ENCODE measurements at places on chromosomes 16 and 17.
A peak's percentile ranks its signal among the peaks of the same experiment; 100 is the strongest.

GRCh38 chr16:11032922-11033291 lies 88.5 kb downstream of the CLEC16A start:
- no peak for DNase-seq

DNA sequence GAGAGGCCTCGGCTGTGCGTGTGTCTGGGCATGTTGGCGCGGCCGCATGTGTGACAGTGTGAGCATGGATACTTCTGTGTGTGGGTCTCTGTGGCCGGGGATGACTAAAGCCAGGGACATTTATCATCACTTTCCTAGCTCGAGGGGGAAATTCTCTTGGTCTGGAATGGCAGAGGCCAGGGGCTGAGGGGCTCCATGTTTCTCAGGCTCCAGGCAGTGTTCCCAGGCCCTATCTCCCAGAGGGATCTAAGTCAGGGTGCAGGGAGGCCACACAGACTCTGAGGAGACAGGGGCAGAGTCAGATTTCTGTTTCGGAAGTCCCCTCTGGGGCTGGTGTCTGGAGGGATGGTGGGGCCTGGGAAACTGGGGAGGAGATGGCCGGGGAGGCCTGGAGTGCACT lies 23.7 kb upstream of the SPNS2 start:
- no peak for DNase-seq

DNA sequence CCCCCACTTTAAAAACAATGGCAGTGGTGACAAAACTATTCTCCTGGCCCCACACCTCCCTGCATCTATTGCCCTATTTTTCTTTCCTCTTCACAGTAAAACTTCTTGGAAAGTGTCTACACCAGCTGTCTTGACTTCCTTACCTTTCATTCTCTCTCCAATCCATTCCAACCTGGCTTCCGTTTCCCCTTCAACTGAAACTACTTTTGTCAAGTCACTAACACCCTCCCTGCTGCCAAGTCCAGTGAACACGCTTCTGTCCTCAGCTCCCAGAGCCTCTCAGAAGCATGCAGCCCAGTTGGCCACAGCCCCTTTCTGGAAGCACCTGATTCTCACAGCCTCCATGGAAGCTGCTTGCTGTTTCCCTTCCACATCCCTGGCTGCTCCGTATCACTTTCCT lies 4.0 kb upstream of the SCN4A start:
- no peak for DNase-seq

DNA sequence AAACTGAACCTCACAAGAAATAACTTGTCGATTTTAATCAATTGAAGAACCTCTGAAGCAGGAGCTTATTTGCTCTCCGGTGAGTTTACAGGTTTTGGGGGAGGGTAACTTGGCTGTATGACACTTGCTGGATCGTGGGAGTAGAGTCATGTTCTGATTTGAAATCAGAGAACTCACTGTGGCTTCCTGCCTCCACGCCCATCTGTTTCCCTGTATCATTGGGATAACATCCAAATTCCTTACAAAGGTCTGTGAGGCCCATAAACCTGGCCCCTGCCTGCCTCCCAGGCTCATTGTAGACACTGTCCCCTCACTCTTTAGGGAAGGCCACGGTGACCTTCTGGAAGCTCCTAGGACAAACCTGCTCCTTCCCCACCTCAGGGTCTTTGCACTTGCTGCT lies 48.3 kb downstream of the C17orf67 start:
- DNase-seq = no peak

GRCh38 chr17:82101767-82102679 lies 4.0 kb upstream of the FASN start:
- no peak for DNase-seq

- DNase-seq = no peak
Observed at GRCh38 chr16:21100447-21100846, 50.2 kb downstream of the DNAH3 start.

GRCh38 chr17:81092518-81093095 lies 57.7 kb downstream of the BAIAP2 start:
- DNase-seq = no peak

DNA sequence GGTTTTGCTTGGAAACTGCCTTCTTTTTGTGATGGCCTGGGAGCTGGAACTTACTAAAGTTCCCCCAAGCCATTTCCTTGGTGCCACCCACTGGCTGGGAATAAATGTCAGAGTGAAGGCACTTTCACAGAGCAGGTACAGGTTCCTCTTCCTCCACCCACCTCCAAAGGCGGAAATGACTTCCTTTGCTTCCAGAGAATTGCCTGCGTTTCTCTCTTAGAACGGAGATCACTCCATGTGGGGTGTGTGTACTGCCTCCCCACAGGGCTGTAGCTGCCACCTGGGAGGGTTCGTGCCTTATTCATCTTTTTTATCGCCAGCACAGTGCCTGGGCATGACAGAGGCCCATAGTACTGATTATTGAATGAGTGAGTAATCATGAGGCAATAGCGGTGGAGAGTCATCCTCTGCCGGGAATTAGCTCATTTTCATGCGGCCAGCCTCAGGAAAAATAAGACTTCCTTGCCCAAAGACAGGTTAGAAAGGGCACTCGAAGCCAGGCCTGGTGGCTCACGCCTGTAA lies 32.2 kb upstream of the HAS3 start:
- no peak for DNase-seq

- no peak for DNase-seq
Observed at GRCh38 chr17:67546578-67547527, 169.8 kb downstream of the PITPNC1 start.

DNA sequence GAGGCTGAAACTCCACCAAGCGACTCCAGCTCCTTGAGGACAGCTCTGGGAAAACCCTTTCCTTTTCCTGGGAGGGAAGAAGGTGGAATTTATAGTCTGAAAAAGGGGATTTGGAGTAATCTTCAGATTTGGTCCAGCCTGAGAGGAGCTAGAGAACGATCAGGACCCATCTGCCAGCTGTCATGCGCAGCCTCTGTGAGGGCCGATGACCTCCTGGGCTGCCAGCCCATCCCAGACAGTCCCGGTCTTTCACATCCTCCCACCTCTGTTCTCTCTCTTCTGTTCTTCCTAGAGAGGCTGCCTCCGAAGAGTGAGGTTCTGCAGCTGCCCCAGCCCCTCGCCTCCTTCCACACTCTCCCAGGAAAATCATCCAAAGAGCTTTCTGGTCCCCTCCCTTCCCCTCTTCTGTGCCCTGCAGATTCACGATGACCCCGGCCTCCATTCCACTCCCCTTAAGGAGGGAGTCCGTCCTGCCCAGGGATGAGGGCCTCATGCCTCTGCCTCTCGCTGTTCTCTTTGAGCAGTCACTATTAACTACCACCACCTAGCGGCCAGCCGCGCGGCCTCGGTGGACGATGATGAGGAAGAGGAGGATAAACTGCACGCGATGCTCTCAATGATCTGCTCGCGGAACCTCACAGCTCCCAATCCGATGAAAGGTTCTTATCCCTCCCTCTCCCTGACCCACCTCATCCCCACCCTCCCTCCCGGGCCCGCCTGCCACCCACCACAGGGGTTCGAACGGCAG lies 29.6 kb downstream of the SGSM2 start:
- DNase-seq = no peak

GRCh38 chr16:67100569-67101310 lies 9.0 kb upstream of the PHAF1 start:
- DNase-seq = no peak

- DNase-seq = no peak
Observed at GRCh38 chr16:88624977-88625576, 13.3 kb upstream of the IL17C start.

DNA sequence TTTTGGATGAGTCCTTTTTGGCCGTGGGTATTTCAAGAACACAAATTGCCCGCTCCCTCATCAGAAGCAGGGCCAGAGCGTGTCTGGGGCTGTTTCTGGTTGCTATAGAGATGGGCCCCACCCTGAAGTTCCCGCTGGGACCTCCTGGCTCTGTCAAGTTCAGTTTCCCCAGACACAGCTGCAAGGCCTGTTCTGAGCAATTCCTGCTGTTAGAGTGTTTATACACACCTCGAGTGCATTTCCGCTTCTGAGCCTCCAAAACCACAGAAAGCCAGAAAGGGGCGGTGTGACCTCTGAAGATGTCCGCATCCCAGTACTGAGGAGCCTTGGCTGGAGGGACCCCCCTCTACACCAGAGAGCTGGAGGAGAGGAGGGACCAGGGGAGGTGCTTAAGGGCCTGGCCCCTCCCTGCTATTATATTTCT lies 9.3 kb upstream of the WBP2 start:
- peak; percentile 76 for DNase-seq

GRCh38 chr17:49290690-49291359 lies 60.2 kb upstream of the PHOSPHO1 start:
- no peak for DNase-seq

DNA sequence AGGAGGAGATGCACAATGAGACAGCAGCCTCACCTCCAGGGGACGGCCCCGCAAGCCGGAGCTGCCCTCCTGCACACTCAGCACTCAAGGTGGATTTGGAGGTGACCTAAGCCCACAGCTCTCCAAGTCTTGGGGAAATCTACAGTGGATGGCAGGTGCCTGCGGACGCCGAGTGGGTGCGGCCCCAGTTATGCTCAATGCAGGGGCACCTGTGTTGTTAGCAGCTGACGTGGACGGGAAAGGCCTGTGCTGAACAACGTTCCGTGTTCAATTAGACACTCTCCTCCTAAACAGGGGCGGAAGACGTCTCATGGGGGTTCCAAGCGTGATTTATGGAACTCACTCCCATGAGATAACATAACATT lies 22.0 kb upstream of the METRNL start:
- no peak for DNase-seq

DNA sequence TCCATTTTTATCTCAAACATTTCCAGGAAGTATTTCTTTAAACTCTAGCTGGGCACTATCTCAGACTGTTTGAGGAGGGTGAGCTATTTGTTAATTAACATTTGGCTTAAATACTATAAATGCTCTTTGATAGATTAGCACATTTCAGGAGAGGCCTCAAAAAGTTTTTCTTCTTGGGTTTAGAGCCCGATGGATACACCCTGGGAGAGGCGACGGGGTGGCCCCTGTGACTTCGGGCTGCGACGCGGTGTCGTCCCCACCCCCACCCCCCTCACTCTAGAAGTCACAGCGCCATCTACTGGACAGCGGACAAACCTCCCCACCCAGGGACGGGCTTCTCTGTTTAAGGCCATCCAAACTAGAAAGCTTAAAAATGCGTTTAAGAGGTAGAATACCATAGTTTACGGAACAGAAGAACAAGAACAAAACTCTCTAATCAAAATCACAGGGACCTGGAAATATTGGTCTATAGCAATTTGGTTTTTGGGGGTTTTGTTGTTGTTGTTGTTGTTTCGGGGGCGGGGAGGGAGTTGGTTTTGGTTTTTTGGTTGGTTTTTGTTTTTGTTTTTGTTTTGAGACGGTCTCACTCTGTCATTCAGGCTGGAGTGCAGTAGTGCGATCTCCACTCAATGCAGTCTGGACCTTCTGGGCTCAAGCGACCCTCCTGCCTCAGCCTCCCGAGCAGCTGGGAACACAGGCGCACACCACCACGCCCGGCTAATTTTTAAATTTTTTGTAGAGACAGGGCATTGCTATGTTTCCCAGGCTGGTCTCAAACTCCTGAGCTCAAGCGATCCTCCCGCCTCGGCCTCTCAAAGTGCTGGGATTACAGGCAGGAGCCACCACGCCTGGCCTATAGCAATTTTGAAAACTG lies 254.4 kb downstream of the C16orf95 start:
- peak; percentile 19 for DNase-seq

- no peak for DNase-seq
Observed at GRCh38 chr16:9679213-9679767, 502.9 kb downstream of the GRIN2A start.

GRCh38 chr17:65515959-65516948 lies 45.2 kb downstream of the AXIN2 start:
- DNase-seq = no peak

- DNase-seq = no peak
Observed at GRCh38 chr17:79057737-79058385, 16.8 kb upstream of the ENGASE start.

GRCh38 chr17:14124854-14125253 lies 55.5 kb downstream of the COX10 start:
- DNase-seq = no peak

DNA sequence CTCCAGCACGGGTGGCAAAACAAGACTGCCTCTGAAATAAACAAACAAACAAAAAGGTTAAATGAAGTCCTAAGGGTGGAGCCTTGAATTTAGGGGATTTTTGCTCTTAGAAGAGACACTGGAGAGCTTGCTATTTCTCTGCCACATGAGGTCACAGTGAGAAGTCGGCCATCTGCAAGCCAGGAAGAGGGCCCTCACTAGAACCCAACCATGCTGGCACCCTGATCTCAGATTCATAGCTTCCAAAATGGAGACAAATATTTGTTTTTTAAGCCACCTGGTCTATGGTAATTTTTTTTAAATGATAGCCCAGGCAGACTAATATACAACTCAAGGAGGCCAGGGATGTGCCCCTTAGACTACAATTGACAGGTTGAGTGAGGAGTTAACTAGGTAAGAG lies 255.5 kb downstream of the XYLT1 start:
- DNase-seq = no peak

- DNase-seq = no peak
Observed at GRCh38 chr17:9206741-9207332, 185.5 kb downstream of the NTN1 start.

DNA sequence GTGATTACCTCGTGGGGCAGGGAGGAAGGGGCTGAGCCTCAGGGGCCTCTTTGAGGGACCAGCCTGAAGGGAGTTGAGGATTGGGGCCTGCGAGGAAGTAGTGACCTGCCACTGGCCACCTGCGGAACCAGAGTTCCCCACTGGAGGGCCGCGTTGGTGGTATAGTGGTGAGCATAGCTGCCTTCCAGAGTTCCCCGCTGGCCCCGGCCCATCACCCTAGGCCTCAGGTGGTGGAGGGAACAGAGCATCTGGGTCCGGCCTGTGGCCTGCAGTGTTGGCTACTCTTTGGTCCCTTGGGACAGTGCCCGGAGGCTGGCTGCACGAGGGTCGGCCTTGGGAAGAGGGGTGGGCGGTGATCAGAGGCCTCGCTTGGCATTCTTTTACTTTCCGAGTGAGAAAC lies 20.5 kb downstream of the MGAT5B start:
- DNase-seq = no peak

GRCh38 chr17:81002013-81002384 lies 10.4 kb downstream of the CHMP6 start:
- DNase-seq = no peak

DNA sequence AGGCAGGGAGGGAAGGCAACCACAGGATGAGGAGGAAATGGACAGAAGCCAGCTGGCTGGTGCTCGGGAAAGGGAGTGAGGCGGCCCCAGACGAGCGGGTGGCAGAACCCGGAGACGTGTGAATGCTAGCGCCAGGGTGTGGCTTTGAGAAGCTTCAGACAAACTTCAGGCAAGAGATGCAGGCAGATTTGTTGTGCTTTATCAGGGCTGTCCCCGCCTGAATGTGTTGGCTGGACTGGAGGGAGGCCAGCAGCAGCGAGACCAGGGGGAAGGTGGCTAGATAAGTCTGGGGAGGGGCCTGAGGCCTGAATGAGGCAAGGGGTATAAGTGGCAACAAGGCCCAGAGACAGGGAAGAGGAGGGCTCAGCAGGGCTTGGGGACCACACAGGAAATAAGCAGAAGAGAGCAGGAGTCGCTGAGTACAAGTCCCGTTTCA lies 22.0 kb downstream of the CAMKK1 start:
- peak; percentile 9 for DNase-seq

- DNase-seq = no peak
Observed at GRCh38 chr17:75684924-75685323, 17.8 kb downstream of the SAP30BP start.

GRCh38 chr16:22008215-22009059 lies 526 bp downstream of the MOSMO start:
- no peak for DNase-seq
